ENCODE measurements at places on chromosomes 5 and 9.

DNA sequence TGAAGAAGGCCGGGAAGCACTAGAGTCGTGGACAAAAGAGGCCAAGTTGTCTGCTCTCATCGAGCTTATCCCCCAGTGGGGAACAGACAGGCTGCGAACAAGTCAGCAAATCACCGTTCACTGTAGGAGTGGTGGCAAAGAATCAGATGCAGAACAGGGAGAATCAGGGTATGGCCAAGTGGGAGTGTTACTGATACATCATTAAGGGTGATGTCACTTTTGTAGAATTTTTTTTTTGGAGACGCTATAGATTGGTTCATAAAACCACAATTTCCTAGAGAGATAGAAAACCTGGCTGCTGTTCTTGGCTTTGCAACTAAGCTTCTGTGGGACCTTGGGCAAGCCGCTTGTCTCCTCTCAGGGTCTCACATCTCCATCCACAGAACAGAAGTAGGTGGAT, 21.3 kb downstream of the SPRY4 start:
- no peak for DNase-seq

DNA sequence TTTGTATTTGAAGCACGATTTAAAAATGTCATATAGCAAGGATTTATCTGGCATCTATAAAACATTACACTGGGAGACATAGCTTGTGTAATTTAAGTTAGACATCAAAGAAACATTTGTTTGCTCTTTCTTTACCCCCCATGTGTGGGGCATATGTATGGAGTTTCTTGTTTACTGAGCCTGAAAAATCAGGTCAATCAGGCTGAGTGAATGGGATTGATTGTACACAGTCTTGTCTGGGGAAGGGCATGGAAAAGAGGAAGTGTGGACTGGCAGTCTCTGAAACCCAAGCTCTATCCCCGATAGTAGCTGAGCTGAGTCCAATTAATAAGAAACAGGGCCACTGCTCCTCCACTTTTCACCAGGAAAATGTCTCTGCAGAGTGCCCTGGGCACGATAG, 49.4 kb downstream of the SLC46A2 start:
- no peak for DNase-seq

DNA sequence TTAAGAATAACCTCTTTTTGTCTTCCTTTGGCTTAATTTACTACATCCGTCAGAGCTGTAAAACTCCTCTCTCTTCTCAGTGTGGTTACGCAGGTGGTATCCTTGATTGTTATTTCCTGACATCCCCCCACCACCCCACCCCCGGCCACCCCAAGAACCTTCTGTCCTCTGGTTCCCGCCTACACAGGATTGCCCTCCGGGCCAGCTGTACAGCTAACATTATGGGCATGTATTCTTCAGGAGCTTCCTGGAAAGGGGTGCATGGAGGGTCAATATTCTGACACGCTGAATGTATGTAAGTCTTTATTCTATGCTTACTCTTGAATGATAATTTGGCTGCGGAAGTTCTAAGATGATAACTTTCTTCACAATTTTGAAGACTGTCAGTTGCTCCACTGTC, 13.0 kb upstream of the ANP32B start:
- no peak for DNase-seq

GRCh38 chr9:79371301-79371700, 200.5 kb upstream of the TLE4 start:
- no peak for DNase-seq

GRCh38 chr5:154757814-154758406, 2.7 kb downstream of the LARP1 start:
- DNase-seq, result no peak

- DNase-seq, result no peak
Observed at GRCh38 chr9:3696368-3696767, 170.6 kb upstream of the RFX3 start.

Data from RWPE2 (cell line).